Stimulated activated CD8-positive, alpha-beta memory T cell treated with anti-CD3 and anti-CD28 coated beads, Interleukin-4, amount 100 ng/mL, for 4 hours (primary cell): ENCODE measurements at places on chromosomes 3 and 15.

- DNase-seq: no peak
Measured at GRCh38 chr3:141308588-141309218, 59.6 kb upstream of the ZBTB38 start.

GRCh38 chr15:41811432-41812195 is 16.3 kb upstream of the JMJD7 start:
- peak; percentile 51 for DNase-seq

- DNase-seq: no peak
Measured at GRCh38 chr3:179450901-179451264, 387 bp downstream of the GNB4 start.

- DNase-seq: no peak
Measured at GRCh38 chr15:47506329-47507100, 210.8 kb upstream of the SEMA6D start.

DNA sequence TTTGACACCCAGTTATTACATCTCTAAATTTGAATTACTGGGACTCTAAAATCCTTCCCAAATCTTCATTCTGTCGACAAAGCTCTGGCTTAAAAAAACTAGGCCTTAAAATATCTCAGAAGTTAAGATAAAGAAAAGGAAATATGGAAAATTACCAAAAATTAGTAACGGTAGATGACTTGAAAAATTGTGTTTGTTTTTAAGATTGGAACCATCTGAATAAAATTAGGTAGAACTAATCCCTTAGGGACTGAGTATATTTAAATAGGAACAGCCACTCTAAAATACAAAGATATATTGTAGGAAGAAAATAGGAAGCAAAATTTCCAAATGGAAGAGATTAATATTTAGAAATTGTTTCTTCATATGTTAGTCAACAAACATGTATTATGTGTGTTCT is 45.1 kb upstream of the CHMP2B start:
- DNase-seq: no peak

- DNase-seq: no peak
Measured at GRCh38 chr3:57757642-57758297, 1.7 kb downstream of the SLMAP start.

DNA sequence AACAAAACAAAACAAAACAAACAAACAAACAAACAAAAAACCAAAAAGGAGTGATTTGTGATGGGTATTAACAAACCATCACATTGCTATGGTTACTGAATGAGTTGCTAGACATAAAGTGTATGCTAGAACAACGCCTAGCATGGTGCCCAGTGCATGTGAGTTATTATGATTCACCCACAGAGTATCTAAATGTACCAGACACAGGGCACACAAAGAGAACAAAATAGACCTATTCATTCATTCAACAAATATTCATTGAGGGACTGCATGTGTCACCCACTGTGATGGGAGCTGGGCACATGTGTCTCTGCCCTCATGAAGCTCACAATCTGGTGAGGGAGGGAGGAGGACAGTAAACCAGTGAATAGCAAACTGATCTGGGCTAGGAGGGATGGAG is 11.6 kb upstream of the ACAN start:
- DNase-seq: no peak

GRCh38 chr3:40099871-40100270 is 209.6 kb upstream of the EIF1B start:
- DNase-seq: no peak

GRCh38 chr15:37872661-37873060 is 61.8 kb upstream of the TMCO5A start:
- DNase-seq: no peak

DNA sequence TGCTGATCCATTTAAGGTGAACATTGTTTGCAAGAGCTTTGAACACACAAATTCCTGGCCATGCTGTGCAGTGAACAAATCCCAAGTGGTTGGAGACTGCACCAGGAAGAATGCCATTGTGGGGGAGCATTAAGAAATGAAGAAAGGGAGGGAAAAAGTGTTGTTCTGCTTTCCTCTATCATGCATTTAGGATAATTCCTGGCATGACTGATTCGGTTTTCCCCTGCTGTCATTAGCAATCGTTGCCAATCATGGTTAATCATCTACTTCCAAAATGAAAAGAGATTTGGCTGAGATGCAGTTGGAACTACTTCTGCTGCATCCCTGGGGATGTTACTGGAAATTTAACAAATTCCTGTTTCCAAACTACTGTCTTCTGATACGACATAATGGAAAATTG is 73.7 kb upstream of the ZPLD1 start:
- no peak for DNase-seq

GRCh38 chr3:159945930-159946329 is 42.7 kb upstream of the IL12A start:
- DNase-seq: no peak

- no peak for DNase-seq
Measured at GRCh38 chr3:9970020-9970652, 16.5 kb downstream of the EMC3 start.

DNA sequence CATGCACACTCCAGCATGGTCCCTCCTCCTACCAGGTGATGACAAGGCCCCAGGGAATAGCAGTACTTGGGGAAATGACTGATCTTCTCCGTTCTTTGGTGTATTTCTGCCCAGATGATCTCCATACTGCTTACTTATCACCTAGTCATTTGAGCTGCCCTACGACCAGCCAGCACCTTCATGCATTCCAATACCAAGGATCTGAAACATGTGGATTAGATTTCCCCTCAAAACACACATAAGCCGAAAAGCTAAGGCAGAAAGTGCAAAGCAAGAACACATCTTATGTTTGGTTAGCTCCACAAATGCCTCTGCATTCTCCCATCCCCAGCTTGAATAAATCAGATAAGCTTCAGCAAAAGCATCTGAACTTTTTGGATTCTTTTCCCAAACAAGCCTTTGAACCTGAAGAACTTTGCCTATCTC is 64.8 kb upstream of the BCL6 start:
- no peak for DNase-seq

GRCh38 chr15:64624242-64624641 is 151.1 kb downstream of the RBPMS2 start:
- DNase-seq: no peak

DNA sequence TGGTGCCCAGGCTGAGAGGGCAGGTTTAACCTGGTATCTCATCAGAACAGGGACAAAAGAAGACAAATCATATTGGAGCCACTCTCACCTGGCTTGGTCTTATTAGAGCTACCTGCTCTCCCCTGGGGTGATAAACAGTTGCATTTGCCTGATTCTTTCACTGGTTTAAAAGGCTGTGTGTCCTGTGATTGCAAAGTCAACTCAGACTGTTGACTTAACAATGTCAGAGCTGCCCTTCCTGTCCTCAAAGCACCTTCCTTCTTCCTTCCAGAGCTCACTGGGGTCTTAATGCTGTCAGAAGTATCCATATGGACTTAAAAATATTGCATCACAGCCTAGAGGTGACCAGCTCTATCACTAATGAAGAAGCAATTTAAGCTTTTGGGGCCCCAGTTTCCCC is 50.5 kb upstream of the MINAR1 start:
- DNase-seq: no peak

DNA sequence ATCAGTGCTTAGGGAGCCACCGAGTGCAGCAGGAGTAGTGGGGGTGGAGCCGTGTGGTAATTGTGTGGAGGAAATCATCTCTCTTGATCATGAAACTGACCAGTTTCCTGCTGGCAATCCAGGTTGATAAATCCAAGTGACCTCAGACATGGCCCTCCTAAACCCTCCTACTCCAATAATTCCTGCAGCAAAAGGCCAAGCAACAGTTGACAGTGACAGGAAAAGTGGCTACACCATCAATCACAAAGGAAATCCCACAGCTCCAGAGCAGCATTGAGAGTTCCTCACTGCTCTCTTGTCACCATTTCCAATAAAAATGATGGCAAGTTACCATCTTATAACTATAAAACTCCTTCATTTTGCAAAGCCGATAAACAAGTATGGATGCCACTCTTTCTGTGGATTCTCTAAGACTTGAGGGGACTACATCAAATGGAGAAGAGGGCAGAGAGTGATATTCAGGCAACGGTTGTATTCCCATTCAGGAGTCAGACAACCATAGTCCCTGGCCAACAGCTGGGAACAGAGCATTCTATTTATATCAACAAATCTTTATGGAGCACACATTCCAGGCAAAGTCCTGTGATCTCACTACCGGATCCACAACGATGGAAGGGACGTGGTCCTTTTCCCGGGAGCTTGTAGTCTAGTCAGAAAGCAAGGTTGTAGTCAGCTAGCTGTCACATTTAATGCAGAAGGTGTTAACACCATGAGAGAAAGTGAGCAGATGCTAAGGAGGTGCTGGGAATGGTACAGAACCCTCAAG is 312.5 kb upstream of the CTNNB1 start:
- no peak for DNase-seq

GRCh38 chr3:135085652-135086436 is 290.8 kb downstream of the EPHB1 start:
- no peak for DNase-seq

GRCh38 chr3:149489060-149489690 is 14.7 kb downstream of the TM4SF4 start:
- no peak for DNase-seq

DNA sequence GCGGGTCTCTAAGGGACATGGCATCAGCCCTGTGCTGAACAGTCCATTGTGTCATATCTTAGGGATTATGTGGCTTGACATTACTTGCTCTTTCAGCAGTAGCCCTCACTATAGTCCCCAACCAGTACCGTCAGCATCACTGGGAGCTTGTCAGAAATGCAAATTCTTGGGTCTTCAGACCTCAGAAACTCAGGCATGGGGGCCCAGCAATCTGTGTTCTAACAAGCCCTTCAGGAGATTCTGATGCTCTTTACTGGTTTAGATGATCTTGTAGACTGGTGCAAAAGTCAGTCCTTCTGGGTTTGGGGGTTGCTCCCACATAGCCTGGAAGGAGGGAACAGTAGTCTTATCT is 39.0 kb upstream of the TRAK1 start:
- no peak for DNase-seq

- DNase-seq: no peak
Measured at GRCh38 chr3:184337399-184337714, at the start of gene FAM131A. Gene FAM131A (plus strand): TSS chr3:184337600. CDS start chr3:184337631, 31 bp downstream.

- no peak for DNase-seq
Measured at GRCh38 chr15:82792068-82792467, 13.8 kb downstream of the FSD2 start.

DNA sequence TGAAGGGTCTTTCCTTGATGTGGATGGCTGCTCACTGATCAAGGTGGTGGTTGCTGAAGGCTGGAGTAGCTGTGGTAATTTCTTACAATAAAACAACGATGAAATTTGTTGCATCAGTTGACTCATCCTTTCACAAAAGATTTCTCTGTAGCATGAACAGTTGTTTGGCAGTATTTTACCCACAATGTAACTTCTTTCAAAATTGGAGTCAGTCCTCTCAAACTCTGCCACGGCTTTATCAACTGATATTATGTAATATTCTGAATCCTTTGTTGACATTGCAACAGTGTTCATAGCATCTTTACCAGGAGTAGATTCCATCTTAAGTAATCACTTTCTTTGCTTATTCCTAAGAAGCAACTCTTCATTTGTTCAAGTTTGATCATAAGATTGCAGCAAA is 252.6 kb downstream of the UBE2E2 start:
- no peak for DNase-seq

GRCh38 chr3:16357186-16358121 is 92.4 kb downstream of the OXNAD1 start:
- no peak for DNase-seq

- DNase-seq: no peak
Measured at GRCh38 chr3:18729671-18730070, 304.5 kb upstream of the SATB1 start.

DNA sequence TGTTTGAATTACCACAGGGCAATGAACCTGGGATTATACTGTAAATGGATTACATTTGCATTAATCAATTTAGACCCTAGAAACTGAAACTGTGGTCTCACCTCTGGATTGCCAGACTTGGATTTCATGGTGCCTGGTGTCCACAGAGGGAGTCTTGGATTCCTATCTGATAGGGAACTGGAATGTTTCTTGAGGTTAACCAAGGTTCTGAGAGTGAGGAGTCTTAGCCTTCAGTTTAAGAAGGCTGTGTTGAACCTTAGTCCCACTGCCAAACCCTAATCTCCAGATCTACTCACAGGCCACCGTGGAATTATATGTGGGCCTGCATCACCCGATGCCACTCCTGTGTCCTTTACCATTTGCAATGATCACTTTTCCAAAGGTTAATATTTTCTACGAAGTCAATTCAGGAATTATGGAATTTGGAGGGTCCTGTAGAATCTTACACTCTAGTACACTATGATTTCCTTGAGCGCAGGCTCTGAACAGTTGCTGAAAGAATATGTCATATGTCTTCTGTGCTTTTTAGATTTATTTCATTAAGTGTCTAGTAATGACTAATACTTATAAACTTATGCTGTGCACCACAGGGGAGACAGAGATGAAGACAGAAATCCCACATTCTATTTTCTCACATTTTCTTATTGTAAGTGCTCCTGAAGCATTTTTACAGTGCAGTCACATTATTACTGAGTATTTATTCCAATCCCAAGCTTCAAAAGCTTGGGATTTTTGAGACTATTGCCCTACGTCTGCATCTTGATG is 87.9 kb downstream of the EFL1 start:
- no peak for DNase-seq

DNA sequence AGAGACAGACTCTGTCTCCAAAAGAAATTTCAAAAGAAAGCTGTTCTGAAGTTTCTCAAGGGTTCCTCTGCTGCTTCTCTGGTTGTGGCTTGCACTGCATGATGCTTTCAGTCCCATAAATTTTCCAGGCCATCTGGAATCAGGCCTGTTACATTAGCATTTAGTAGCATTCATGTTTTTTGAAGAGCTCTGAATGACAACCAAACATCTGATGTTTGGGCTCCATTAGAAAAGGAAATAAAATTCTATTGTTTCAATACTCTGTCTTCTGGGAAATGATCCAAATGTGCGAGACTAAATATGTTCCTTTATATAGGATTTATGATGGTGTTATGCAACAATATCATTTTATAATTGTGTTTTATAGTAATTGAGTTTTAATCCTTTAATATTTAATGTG is 455.8 kb downstream of the GABRG3 start:
- no peak for DNase-seq

GRCh38 chr15:60494108-60494507 is 15.2 kb upstream of the ICE2 start:
- no peak for DNase-seq
